Sigmoid colon (tissue), 7 donors: ENCODE measurements at places on chromosomes 3 and 15. TPM values are rescaled to one million over a fixed set of nuclear protein-coding genes. Genes with fewer than 3 reads are reported as not detected.

The KLF15 gene
- polyA plus RNA-seq: 4.2 TPM

The DAZL gene
- polyA plus RNA-seq: not detected

The PGBD4 gene
- polyA plus RNA-seq: under 0.01 TPM

The SMCO1 gene
- not detected for polyA plus RNA-seq

The SLC9A9 gene
- polyA plus RNA-seq: 2.5 TPM

The NR2C2 gene
- 6.0 TPM for polyA plus RNA-seq
